NCI-H1436 (cell line): ENCODE measurements at places on chromosomes 12 and 14.

DNA sequence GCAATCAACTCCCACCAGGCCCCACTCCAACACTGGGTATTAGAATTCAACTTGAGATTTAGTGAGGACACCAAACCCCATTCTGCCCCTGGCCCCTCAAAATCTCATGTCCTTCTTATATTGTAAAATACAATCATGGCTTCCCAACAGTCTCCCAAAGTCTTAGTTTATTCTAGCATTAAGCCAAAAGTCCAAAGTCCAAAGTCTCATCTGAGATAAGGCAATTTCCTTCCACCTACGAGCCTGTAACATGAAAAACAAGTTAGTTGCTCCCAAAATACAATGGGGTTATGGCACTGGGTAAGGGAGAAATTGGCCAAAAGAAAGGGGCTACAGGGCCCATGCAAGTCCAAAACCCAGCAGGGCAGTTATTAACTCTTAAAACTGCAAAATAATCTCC, 46.6 kb upstream of the TMTC1 start:
- no peak for DNase-seq

GRCh38 chr14:93319958-93320357, 12.9 kb downstream of the BTBD7 start:
- DNase-seq, result no peak

- DNase-seq, result no peak
These were observed 60.6 kb upstream of the DDHD1 start for GRCh38 chr14:53213761-53214160.

DNA sequence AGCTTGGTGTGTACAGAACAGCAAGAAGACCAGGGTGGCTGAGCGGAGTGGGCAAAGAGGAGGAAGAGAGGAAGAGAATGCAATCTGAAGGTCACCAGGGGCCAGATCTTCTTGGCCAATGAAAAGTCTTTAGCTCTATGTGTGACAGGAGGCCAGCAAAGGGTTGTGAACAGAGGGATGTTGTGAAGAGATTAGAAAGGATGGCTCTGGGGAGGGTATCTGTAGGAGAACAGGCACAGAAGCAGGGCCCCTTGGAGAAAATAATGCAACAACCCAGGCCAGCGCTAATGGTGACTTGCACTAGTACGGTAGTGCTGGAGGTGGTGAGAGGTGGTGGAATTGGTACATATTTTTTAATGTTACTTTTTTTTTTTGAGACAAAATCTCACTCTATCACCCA, 97.2 kb downstream of the NT5DC3 start:
- DNase-seq, result no peak

DNA sequence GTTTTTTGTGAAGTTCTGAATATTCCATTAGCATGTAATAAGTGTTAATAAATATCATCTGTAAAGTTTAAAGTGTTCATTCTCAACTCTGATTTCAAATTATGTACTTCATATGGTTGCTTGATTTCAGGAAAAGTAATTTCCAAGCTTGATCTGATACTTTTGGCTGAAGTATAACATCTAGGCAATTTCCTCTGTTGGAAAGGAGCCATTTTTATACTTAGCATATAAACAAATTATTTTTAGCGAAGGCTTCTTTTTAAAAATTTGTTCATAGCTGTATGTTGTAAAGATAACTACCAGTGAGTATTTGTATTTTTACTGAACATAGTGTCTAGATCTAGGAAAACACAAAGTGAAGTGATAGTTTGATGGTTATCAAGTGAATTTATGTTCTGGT, 153.4 kb upstream of the TMTC2 start:
- no peak for DNase-seq

- no peak for DNase-seq
These were observed 94.2 kb downstream of the GRIP1 start for GRCh38 chr12:66584673-66585072.

DNA sequence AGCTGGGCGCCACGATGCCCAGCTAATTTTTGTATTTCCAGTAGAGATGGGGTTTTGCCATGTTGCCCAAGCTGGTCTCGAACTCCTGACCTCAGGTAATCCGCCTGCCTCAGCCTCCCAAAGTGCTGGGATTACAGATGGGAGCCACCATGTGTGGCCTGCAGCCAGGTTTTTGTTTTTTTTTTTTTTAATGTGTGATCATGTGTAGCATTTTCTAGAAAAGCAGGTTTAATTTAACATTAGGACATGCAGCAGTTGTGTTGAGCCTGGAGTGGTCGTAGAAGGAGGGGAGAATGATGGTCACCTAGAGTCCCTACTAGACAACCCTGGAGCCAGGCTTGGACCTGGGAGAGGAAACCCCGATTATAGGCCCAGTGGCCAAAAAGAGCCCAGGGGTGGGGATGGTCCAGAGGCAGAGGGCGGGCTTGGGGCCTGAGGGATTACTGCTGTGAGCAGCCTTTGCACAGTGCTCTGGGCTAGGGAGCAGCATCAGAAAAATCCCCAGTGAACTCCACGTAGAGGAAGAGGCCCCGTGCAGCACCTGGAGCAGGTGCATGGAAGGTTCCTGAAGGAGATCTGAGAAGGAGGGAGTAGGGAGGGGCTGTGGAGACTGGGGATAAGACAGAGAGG, 13.6 kb downstream of the DLK1 start:
- DNase-seq, result no peak

DNA sequence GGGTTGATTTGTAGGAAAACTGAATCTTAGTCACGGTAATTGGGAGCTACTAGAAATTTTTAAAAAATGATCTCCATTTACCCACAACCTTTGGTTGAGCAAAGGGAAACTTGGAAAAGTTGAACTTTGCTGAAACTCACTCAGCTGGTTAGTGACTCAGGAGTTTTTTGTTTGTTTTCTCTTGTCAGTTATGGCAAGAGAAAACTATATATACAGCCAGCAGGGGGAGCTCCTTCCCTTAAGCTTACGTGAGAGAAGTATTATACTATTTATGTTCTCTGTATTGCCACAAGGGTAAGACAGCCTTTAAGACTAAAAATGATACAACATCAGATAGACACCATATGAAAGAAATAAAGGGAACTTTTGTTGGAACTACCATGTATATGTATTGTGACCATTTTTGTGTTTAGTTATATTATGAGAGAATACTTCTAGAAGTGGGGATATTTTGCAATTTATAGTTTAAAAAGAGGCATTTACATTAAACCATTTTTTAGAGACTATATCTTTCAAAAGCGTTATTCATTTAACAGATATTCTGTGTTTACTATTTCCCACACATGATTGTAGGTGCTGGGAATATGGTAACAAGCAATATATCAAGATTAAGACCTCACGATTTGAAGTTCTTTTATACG, 28.1 kb upstream of the TBC1D30 start:
- DNase-seq, result peak; percentile 79
